Caudate nucleus (tissue), 63 donors: ENCODE measurements at places on chromosomes 2 and 18.

DNA sequence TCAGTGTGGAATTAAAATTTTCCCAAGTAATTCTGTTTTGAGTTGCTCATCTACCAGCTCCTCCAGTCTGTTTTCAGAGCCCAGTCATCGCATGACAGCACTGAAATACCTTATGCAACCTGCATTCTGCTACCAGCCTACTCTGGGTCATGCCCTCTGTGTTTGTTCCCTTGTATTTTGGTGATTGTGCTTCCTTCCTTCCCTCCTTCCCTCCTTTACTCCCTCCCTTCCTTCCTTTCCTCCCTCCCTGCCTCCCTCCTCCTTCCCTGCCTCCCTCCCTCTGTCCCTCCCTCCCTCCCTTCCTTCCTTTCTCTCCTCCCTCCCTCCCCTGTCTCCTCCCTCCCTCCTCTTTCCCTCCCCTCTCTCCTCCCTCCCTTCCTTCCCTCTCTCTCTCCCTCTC lies 289.6 kb downstream of the CDH2 start:
- no peak for DNase-seq

DNA sequence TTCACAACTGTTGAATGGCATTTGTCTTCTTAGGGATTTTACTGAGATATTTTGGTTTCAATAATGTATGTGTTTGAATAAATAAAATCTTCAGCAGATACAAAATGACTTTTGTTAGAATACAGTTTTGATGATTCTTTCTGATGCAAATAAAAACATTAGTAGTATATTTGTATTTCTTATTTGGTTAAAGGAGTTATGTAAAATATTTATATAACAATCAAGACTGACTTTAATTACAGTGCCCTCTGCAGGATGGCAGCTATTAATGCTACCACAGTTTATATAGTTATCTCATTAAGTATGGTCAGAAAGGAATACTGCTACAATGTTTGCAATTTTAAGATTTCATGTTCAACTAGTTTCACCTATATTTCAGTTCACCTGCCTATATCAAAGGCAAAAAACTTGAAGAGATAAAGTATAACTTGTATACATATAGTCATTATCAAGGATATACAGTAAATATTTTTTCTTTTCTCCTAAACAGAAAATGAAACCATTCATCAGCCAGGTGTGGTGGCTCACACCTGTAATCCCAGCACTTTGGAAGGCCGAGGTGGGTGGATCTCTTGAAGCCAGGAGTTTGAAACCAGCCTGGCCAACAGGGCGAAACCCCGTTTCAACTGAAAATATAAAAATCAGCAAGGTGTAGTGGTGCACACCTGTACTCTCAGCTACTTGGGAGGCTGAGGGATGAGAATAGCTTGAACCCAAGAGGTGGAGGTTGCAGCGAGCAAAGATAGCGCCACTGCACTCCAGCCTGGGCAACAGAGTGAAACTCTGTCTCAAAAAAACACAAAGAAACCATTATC lies 19.8 kb downstream of the ARL5A start:
- no peak for DNase-seq

DNA sequence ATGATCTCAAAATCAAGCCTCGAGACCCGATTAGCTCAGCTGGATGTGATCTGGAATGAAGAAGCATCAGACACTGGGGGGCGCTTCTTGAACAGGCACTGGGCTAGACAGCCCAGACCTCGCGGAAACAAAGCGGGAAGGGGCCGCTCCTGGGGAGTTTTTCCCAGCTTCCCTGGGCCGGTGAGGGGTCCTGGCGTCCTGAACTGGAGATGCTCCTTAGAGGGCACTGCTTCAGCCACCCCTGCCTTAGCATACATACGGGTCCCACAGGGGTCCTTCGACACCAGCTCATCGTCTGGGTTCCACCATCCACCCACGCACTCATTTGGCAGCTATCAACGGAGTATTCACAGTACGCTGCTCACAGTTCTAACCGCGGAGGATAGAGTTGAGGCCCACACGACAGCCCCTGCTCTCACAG lies 146.7 kb downstream of the TSN start:
- no peak for DNase-seq

GRCh38 chr2:100064592-100065428 lies 77.6 kb downstream of the AFF3 start:
- no peak for DNase-seq

DNA sequence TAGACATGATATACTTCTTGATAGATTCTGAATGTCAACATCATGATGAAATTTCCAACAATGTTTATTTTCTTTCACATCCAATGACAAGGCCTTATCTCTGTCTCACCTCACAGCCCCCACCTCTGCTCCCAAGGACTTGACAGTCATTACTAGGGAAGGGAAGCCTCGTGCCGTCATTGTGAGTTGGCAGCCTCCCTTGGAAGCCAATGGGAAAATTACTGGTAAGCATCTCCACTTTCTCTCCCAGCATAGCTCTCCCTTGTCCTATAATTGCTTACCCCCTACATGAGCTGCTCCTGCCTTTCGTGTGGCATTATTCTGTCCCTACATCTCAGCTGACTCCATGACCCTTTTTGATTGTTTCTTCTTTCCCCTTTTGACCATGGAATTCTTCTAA lies 821.8 kb downstream of the MBD2 start:
- no peak for DNase-seq

- DNase-seq: no peak
Observed at GRCh38 chr2:54672590-54673456, 50.6 kb upstream of the EML6 start.

GRCh38 chr2:188551671-188552070 lies 260.0 kb downstream of the GULP1 start:
- no peak for DNase-seq

DNA sequence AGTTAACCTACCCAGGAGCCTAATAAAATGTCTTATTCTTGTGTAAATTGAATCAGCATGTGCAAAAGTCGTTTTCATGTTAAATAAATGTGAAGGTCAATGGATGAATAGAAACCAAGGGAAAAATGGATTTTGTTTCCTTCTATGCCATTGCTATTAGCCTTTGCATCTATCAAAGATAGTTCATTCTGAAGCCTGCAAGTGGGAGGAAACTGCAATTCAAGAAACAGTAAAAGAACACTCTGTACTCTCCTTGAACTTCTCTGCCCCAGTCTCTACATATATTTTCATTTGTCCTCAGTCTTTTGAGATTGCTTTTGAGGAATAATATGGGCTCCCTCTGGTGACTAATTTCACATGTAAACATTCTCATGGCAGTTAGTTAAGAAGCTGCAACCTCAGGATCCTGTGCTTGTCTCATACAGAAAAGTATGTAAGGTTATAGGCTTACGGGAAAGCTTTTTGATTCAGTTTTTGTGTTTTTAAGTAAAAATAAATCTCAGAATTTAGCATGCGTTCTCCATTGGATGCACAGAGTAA lies 1590.0 kb upstream of the LRRTM1 start:
- no peak for DNase-seq

DNA sequence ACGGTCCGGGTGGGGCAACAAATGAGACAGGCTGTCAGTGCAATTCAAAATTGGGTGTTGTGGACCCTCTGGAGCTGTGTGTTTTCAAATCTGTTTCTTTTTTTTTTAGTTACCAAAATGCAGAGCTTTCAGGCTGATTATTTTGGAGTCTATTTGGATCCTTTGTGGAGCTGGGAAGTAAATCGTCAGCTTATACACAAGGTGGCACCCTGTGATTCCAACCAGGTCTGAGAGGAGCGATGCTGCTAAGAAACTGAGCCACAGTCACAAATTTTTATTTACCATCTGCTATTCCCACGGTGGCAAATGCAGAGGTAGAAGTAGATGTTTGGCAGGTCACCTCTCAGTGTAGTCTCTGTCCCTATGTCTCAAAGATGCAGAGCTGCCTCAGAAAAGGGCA lies 3.8 kb upstream of the EPC2 start:
- no peak for DNase-seq

DNA sequence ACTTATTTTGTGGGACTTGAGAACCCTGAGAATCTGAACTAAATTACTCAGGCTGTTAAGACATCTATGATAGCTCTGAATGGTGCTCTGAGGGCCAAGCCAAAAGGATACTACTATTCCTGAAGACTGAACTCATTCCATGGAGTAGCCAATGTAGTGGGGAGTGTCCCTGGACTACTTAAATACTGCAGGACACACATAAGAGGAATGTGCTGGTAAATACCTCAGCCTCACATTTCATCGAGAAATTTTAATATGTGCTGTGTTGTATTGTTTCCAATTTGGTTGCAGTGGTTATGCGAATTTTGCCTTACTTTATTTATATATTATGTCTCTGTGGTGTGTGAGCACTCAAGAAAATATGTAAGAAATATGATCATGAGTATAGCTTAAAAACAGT lies 264.4 kb upstream of the FIGN start:
- no peak for DNase-seq

- DNase-seq: no peak
Observed at GRCh38 chr18:12598181-12598930, 59.6 kb downstream of the SPIRE1 start.

DNA sequence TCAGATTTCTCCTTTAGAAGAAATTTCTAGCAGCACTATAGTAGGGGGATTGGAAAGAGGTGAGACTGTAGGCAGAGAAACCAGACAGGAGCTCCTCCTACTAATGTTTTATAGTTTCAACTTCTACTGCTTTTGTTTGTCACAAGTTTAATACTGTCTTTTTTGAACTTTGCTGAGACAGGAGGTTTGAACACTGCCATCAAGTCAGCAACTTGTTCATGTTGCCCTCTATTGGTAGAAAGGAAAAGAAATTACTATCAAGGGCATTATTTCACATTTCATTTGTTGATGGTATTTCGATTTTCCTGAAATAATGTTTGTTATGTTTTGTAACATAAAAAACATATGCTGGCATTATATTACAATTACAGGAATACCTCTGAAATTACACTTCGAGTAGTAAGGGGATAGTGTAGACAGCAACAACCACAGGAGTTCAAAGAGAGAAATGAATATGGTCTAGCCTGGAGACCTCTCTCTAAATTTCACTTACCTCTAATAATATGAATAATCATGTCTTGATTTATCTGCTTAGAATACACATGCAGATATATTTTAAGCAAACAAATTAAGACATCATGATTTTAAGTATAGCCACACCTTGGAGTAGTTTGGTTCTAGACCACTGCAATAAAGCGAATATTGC lies 12.4 kb upstream of the CCDC88A start:
- no peak for DNase-seq

DNA sequence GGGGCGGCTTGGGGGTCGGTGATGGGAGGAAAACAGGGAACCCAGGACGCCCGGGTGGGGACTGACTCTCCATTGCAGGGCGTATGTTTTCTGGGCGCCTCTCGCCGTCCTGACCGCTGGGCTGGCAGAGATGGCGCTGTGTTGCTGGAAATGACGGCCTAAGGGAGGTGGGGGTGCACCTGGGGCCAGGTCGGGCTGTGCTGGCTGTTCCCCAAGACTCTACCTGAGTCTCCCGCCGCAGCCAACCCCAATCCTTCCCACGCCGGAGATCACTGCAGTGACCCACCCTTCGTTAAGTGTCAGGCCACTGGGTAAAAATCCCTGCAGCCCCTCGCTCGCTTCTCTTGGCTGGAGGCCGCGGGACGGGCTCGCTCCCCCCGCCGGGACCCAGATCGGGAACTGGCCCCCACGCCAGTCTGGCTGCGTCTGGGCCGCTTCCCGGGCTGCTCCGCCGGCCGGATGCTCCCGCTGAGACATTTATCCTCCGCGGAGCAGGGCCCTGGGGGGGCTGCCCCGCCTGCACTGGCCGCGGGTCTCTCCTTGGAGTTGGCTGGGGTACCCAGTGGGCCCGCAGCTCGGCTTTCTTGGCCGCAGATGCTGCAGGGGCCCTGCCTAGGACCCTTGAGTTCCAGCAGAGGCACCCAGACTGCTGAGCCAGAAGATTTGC lies 7.8 kb upstream of the ARMC9 start:
- no peak for DNase-seq

GRCh38 chr2:58930537-58930936 lies 689.4 kb upstream of the FANCL start:
- no peak for DNase-seq

DNA sequence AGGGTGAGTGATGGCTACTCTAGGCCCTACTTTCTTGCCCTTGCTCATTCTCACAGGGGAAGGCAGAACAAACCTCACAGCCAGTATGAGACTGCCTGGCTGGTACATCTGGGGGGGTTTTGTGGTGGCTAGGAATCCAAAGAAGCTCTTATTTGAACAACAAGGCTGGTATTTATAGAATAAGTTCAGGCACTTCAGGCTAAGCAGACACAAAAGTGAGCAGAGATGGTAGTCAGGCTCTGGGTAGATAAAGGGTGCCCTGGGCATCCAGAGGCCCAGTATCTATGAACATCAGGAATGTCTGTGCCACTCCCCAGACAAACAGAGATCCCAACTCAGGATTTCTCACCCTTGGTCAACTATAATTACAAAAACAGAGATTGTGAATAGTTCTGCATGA lies 57.2 kb upstream of the RTN4 start:
- DNase-seq: no peak

GRCh38 chr2:46164529-46165301 lies 132.5 kb upstream of the EPAS1 start:
- DNase-seq: no peak

DNA sequence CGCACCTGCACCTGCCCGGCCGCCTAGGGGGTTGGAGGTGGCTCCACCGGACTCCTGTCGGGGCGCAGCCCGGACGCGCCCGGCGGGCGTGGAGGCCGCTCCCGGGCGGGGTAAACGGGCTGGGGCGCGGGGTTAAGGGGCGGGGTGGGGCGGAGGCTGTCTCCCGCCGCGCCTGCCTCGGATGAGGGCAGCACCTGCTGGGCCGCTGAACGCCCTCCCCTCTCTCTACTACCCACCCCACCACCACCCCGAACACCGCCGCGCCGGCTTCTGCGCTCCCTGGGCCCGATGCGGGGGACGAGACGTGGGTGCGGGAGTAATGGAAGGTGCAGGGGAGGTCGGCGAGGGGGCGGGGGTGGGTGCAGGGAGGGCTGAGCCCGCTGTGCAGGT lies 224.8 kb upstream of the ID2 start:
- no peak for DNase-seq

DNA sequence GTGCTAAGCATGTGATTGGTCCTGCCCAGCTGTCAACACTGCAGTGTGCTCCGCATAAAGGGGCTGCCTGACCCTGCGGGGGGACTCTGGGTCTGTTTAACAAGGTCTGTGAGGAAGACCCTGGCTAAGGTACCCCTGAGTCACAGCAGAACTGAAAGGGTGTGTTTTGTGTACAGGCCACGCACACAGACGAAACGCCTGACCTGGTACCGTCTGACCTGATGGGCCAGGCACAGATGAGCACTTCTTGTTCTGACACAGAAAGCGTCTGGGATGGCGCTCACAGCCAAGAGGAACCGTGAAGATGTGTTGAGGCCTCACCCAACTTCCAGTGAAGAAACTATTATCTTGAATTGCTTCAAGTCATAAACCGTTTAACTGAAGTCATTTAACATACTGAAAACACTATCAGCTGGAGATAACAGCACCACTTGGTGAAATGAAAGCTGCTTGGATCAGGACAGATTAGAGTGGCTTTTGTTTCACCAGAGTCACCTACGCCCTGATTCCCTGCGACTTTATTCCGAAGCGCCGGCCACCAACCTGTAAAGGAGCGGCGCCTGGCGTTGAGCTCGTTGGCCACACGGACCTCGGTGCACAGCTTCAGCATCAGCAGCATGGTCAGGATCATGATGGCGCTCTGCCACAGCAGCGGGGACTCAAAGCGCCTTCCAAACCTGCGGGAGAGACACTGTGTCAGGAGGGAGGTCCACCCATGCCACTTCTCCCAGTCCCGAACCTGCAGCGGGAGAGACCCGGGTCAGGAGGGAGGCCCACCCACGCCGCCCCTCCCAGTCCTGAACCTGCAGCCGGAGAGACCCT lies 8.5 kb downstream of the SLC66A2 start:
- DNase-seq: no peak
